H1 (cell line): ENCODE measurements at places on chromosomes 4 and X.

GRCh38 chrX:72307646-72308051 is 1.9 kb upstream of the CITED1 start:
- DNase-seq: no peak

DNA sequence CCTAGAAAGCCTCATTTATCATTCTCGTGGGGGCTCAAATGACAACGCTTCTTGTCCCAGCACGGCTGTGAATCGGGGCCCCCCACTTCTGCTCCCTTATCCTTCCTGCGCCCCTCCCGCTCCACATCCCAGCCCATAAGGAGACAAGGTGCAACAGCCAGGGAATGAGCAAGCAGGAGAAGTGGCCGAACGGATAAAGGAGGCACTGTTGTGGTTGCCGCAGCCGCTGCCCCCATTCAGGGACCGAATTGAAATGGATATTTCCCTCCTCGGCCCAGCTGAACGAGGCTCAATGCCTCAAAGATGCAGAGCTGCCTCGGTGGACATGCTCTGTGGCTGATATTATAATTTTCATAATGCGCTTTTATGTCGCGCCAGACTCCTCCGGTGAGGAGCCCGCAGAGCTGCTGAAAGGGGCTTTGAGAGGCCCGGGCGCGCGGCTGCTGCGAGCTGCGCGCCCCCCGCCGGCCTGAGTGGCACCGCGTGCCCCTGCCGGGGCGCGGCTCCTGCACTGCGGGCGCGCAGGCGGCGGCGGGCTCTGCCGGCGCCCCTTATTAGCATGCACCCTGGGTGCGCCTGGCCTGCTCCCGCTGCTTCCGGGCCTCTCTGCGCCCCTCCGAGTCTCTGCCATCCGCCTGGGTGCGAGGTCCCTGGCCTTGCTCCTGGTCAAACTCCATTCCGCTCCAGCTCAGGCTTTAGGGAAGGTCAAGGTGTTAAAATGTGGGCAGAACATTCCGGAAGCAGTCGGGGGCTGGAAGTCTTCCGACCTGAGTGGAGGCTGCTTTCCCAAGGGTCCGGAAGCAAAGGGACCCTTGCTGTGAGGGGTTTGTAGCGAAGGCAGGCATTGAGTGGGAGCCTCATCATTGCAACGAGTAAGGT is 68.2 kb upstream of the TMEM33 start:
- DNase-seq: no peak

DNA sequence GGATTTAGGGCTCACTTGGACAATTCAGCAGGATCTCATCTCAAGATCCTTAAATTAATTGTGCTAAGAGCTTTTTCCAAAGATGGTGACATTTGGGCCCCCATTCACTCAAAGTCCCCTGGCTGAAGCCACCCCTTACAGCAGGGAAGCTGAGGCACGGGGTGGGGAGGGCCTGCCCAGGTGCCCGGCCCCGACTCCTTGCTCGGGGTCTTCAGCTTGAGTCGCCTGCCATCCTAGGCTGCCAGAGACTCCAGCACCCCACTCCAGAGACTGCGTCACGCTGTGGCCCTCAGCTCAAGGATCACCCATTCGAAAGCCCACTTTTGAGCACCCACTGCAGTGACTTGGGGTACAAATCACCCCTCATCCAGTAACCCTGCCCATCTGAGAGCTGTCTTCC is 39.2 kb upstream of the GPR78 start:
- DNase-seq: no peak

- DNase-seq: no peak
Measured at GRCh38 chrX:41337140-41337539, 3.2 kb downstream of the DDX3X start.

DNA sequence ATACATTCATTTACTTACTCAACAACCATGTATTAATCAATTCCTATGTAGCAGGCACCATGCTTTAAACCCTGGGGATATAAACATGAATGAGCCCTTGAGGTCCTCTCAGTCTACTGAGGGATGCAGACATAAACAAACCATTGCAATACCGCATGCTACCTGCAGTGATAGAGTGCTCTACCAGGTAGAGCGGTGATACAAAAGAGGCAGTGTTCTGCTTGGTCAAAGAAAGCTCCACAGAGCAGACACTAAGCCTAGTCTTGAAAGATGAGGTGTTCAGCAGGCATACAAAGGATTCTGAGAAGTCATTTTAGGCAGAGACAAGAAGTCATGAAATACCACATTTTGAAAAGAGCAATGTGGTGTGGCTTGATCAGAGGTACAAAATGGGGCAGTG is 26.9 kb upstream of the AMOT start:
- DNase-seq: no peak

GRCh38 chrX:17464194-17464593 is 89.2 kb downstream of the NHS start:
- no peak for DNase-seq

GRCh38 chr4:101309925-101310324 is 37.4 kb downstream of the PPP3CA start:
- DNase-seq: no peak

- DNase-seq: no peak
Measured at GRCh38 chr4:120765260-120765680, 157.3 kb downstream of the PRDM5 start.

DNA sequence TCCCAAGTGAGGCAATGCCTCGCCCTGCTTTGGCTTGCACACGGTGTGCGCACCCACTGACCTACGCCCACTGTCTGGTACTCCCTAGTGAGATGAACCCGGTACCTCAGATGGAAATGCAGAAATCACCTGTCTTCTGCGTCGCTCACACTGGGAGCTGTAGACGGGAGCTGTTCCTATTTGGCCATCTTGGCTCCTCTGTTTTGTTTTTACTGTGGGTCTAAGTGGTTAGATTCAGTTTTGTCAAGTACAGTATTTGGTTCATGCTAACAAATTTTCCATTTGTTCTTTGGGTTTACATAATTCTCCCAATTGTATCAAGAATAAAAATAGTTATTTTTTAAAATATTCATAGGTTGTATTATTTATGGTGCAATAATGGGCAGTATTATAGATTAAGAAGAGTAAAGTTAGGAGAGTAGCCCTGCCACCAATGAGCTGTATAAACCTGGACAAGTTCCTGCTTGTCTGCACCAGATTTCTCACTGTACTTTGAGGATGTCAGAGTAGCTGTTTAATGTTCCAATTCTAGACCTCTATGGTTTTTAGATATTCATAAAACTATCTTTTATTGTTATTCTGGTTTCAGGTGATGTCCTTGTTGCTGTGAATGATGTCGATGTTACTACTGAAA is 23.4 kb downstream of the INTU start:
- no peak for DNase-seq

- no peak for DNase-seq
Measured at GRCh38 chr4:36304138-36304681, 22.8 kb downstream of the DTHD1 start.

- no peak for DNase-seq
Measured at GRCh38 chr4:93710101-93710846, 118.3 kb upstream of the ATOH1 start.

- no peak for DNase-seq
Measured at GRCh38 chrX:2507196-2507595, 6.4 kb upstream of the DHRSX start.

- DNase-seq: no peak
Measured at GRCh38 chr4:104501290-104501689, 6.6 kb upstream of the CXXC4 start.
